ENCODE measurements at places on chromosomes 6 and 20. TPM values are rescaled to one million over a fixed set of nuclear protein-coding genes. Genes with fewer than 3 reads are reported as not detected.
A peak's percentile ranks its signal among the peaks of the same experiment; 100 is the strongest.

Gene MTO1
- total RNA-seq: 28.6 TPM

Gene SLC26A8
- 0.25 TPM for total RNA-seq

Gene MDFI
- 29.5 TPM for total RNA-seq

Gene FAM83D
- 76.7 TPM for total RNA-seq

Gene NDUFAF4
- 50.6 TPM for total RNA-seq

GRCh38 chr6:89580997-89581666 lies 57.4 kb downstream of the LYRM2 start:
- H3K27ac ChIP-seq: peak overlapping the region; percentile 31
- no peak overlapping the region for H3K4me3 ChIP-seq
- no peaks in the 10 kb centered on the region for H3K27me3 ChIP-seq
- no peaks in the 10 kb centered on the region for H3K36me3 ChIP-seq
- peaks cover 12% of the 10 kb centered on the region for H3K4me1 ChIP-seq
- DNase-seq: no peak

DNA sequence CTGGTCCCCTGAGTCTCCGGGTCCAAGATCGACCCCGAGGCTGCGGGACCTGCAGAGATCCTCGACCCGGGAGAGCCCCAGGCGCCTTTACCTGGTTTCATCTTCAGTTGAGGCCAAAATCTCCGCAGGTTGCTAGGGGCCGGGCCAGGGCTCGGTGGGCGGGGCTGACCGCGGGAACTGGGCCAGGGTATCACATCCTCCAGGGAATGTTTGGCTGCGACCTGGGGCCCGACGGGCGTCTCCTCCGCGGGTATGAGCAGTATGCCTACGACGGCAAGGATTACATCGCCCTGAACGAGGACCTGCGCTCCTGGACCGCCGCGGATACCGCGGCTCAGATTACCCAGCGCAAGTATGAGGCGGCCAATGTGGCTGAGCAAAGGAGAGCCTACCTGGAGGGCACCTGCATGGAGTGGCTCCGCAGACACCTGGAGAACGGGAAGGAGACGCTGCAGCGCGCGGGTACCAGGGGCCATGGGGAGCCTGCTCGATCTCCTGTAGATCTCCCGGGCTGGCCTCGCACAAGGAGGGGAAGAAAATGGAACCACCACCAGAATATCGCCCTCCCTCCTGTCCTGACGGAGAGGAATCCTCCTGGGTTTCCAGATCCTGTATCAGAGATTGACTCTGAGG lies 53.8 kb upstream of the POLR1H start:
- no peaks in the 10 kb centered on the region for H3K4me1 ChIP-seq
- peaks cover 73% of the 10 kb centered on the region for H3K27me3 ChIP-seq
- DNase-seq: peak; percentile 63
- no peaks in the 10 kb centered on the region for H3K36me3 ChIP-seq
- H3K4me3 ChIP-seq: peak overlapping the region; percentile 43

- H3K4me1 ChIP-seq: peaks cover 5% of the 10 kb centered on the region
- DNase-seq: peak; percentile 8
- no peak overlapping the region for H3K27ac ChIP-seq
- H3K27me3 ChIP-seq: no peaks in the 10 kb centered on the region
- H3K4me3 ChIP-seq: no peak overlapping the region
Measured at GRCh38 chr20:12528591-12529041, 480.2 kb upstream of the SPTLC3 start.

DNA sequence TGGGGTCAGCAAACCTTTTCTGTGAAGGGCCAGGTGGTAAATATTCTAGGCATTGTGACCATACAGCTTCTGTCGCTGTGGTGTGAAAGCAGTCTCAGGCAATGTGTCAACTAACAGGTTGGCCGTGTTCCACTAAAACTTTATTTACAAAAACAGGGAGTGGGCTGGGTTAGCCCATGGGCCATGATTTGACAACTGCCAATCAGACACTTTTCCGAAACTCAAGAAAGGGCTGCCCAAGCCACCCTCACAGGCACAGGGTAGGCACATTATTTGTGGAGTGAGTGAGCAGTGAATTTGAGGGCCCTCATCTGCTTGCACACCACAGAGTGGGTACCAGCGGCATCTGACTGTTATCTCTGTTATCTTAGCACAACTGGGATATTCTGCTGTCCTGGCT lies 290.3 kb downstream of the TAF4 start:
- no peaks in the 10 kb centered on the region for H3K4me1 ChIP-seq
- no peaks in the 10 kb centered on the region for H3K36me3 ChIP-seq

DNA sequence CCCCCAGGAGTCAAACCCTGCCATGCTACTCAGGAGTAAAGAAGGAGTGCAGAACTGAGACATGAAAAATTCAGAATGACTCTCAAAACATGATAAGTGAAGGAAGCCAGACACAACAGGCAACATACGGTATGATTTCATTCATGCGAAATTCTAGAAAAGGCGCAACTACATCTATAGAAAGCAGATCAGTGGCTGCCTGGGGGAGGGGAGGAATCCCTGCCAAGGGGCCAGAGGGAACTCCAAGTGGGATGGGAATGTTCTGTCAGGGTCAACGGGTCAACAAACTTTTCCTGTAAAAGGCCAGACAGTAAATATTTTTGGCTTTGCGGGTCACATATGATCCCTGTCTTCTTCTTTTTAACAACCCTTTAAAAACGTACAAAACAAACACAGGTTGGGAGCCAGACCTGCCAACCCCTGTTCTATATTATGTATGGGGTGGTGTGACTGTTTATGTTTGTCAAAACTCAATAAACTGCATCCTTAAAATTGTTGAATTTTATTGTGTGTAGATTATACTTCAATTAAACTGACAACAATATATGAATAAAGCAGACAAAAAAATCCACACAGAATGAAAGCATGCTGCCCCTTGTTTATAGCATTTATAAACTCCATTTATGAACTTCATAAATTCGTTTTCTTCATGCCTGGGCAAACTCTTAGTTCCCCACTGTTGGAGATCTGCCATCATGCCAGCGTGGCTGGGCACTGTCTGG lies 56.6 kb upstream of the TRAF3IP2 start:
- H3K4me1 ChIP-seq: peaks cover 41% of the 10 kb centered on the region
- no peak for DNase-seq
- H3K27ac ChIP-seq: no peak overlapping the region
- no peaks in the 10 kb centered on the region for H3K27me3 ChIP-seq

DNA sequence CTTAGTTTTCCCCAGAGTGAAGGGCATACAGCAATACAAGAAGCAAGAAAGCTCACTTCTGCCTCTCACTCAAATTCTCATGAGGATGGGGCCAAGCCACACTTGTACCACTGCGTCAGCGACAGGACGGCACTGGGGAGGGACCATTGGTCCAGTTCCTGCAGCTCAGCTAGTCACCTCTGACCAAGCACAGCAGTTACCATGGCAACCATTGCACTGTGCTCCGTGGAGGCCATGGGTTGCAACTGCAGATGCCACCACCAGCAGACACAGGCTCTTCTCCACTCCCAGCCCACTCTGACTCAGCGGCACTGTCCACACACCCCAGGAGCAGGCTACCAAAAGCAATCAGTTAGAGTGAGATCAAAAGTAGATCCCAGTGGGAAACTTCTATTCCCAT lies 441.1 kb upstream of the ARID1B start:
- H3K4me3 ChIP-seq: no peak overlapping the region
- H3K27ac ChIP-seq: no peak overlapping the region
- peaks cover 5% of the 10 kb centered on the region for H3K36me3 ChIP-seq
- H3K27me3 ChIP-seq: no peaks in the 10 kb centered on the region
- peak; percentile 57 for DNase-seq

DNA sequence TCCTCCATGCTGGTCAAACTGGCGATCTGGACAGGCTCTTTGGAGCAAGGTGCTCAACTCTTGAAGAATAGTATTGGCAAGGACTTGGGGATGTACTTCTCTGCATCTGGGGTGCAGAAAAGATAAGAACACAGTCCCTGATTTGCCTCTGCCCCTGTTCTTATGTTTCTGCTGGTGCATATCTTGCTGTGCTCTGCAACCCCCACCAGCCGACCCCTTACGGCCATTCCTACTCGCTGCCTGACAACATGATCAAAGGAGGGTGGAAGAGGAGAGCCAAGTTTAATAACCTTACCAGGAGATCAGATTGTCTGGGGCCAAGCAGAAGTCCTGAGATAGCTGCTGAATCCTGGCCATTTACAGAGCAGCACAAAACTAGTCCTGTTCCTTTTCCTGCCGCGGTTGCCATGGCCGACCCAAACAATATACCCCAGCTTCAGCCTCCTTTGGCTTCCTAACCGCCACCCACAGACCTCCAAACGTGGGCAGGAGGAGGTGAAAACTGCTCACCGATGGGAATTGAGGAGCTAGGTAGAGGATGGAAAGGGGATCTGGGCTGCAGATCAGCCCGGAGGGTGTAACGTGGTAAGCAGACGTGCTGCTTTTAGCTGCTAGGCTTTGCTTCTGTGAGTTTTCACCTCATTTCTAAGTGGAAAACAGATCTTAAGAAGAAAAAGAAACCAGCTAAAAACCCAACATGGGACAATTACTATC lies 60.9 kb downstream of the ATXN1 start:
- no peak for DNase-seq
- H3K27ac ChIP-seq: no peak overlapping the region
- no peak overlapping the region for H3K4me3 ChIP-seq
- no peaks in the 10 kb centered on the region for H3K36me3 ChIP-seq
- H3K4me1 ChIP-seq: peaks cover 34% of the 10 kb centered on the region

GRCh38 chr6:2245877-2246863 lies 765 bp upstream of the GMDS start:
- peaks cover 6% of the 10 kb centered on the region for H3K4me1 ChIP-seq
- peaks cover 17% of the 10 kb centered on the region for H3K27me3 ChIP-seq
- H3K27ac ChIP-seq: no peak overlapping the region
- peak; percentile 63 for DNase-seq
- H3K4me3 ChIP-seq: peak overlapping the region; percentile 73

DNA sequence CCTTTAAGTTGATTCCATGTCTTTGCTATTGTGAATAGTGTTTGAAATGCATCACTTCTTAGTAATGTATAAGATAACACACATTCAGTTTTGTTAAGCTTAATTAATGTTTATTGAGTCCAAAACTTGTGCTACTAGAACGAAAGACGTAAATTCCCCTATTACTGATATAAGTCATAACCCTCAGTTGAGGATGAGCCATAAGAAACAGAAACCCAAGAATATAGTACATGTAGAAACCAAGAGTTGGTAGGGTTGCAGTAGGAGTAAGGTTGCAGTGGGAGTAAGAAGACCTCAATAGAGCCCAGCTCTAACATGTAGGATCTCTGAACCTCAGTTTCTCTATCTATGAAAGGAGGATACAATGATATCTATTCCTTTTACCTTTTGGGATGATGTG lies 19.3 kb downstream of the CITED2 start:
- H3K27me3 ChIP-seq: no peaks in the 10 kb centered on the region
- DNase-seq: no peak
- H3K36me3 ChIP-seq: no peaks in the 10 kb centered on the region
- no peaks in the 10 kb centered on the region for H3K4me1 ChIP-seq
- no peak overlapping the region for H3K27ac ChIP-seq

DNA sequence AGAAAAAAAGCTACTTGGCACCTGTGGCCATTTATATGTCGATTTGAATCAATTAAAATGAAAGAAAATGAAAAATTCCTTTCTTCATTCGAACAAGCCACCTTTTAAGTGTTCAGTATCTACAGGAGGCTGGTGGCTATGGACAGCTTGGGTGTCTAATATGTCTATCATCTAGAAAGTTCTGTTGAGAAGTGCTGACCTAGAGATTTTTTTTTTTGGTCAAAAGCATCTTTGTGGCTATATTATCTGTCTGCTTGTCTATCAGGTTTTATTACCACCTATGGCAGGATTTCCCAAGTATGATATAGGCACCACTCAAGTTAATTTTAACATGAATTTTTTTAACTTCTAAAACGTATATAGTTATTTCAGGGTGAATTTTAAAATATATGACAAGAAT lies 250.8 kb downstream of the TSHZ2 start:
- no peak overlapping the region for H3K27ac ChIP-seq
- H3K4me1 ChIP-seq: peaks cover 25% of the 10 kb centered on the region
- no peaks in the 10 kb centered on the region for H3K36me3 ChIP-seq
- no peaks in the 10 kb centered on the region for H3K27me3 ChIP-seq
- no peak overlapping the region for H3K4me3 ChIP-seq

- H3K4me3 ChIP-seq: no peak overlapping the region
- no peaks in the 10 kb centered on the region for H3K36me3 ChIP-seq
- DNase-seq: peak; percentile 35
Measured at GRCh38 chr6:108446629-108447150, 114.0 kb upstream of the FOXO3 start.

DNA sequence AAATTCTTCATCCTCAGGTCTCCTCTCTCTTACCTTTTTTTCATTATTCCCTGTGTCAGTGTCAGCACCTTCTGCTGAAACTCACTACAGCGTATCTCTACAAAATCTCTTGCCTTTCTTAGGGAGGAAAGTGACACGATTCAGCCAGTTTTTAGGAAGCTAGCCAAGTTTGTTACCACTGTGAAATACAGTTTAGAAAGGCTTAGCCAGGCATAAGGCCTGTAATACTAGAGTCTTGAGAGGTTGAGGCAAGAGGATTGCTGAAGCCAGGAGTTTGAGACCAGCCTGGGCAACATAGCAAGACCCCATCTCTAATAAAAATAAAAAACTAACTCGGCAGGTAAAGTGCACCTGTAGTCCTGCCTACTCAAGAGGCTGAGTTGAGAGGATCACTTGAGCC lies 16.7 kb downstream of the TAB2 start:
- H3K4me1 ChIP-seq: peaks cover 55% of the 10 kb centered on the region
- no peak for DNase-seq
- no peaks in the 10 kb centered on the region for H3K36me3 ChIP-seq
- H3K27me3 ChIP-seq: no peaks in the 10 kb centered on the region
- H3K4me3 ChIP-seq: no peak overlapping the region

- no peak overlapping the region for H3K27ac ChIP-seq
- no peaks in the 10 kb centered on the region for H3K36me3 ChIP-seq
- no peak overlapping the region for H3K4me3 ChIP-seq
- no peak for DNase-seq
Measured at GRCh38 chr6:108609276-108609769, 48.6 kb downstream of the FOXO3 start.

DNA sequence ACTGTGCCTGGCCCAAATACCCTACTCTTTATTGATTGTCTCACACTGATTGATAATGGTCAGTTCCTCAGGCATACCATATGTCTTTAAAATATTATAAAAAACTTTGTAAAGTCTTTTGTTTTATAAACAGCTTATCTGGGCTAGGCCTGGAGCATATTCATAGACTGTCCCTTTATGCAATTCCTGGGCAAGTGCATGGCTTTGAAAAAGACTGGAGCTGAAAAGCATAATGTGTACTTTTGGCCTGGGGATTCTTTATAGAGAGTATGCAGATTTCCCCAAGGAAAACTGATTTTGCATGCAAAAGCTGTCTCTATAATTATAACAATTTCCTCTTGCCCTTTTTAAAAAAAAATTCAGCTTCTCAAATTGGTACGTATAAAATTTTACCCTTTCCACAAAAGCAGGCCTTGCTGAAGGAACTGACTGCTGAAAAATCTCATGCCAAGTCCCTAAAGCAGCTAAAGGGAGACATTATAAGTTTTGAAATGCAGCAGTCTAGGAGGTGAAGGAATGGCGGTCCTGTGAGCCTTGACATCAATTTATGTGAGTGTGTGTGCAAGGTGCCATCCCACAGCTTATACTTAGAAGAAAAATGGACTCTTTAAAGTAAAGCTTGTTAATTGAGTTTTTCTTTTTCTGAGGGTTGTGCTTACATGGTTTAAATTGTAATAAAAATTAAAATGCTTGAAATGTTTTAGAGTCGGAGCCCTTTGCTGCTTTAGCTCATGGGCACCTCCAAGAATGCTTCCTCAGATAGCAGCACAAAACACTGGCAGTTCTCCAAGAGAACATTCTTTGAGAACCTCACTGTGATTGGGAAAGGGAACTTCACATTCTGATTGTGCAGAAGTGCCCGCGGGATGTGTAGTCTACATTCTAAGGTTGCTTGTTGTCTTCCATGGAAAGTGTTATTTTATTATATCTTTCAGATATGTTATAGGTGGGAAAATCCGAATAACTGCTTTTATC lies 43.9 kb downstream of the PLCB4 start:
- H3K4me1 ChIP-seq: peaks cover 6% of the 10 kb centered on the region
- H3K36me3 ChIP-seq: no peaks in the 10 kb centered on the region
- H3K4me3 ChIP-seq: no peak overlapping the region
- no peak overlapping the region for H3K27ac ChIP-seq
- no peak for DNase-seq
